Hematopoietic multipotent progenitor cell treated with erythropoietin and hydrocortisone succinate and interleukin-3 and kit ligand, for 4 days (in vitro differentiated cells): ENCODE measurements at places on chromosomes 7 and 10.

DNA sequence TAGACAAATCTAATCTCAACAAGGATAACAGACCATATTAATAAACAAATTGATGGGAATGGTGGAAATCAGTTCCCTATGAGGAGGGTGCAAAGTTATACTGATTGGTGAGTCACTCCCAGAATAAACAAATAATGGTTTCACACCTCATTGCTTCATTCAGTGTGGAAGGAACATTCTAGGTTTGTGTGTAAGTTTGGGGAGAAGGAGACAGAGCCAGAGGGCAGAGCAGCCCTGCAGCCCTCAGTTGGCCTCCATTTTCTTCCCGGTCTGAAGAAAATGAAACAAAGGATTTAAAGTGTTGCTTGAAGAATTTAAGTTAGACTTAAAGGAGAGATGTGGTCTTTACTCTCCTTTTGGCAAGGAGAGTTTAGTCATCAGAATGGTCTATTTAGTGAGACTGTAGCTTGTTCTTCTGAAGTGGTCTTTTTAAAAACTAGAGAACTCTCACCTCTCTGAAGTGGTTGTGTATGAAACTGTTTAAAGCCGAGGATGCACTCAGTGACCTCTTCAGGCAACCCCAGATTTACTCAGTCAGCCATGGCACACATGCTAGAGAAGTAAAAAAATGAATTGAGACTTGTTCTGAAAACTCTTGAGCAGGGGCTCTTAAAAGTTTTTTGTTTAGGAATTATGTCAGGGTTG is 27.2 kb downstream of the IKZF1 start:
- no peak for DNase-seq

- DNase-seq: no peak
Observed at GRCh38 chr10:6881987-6882386, 301.9 kb upstream of the PRKCQ start.

DNA sequence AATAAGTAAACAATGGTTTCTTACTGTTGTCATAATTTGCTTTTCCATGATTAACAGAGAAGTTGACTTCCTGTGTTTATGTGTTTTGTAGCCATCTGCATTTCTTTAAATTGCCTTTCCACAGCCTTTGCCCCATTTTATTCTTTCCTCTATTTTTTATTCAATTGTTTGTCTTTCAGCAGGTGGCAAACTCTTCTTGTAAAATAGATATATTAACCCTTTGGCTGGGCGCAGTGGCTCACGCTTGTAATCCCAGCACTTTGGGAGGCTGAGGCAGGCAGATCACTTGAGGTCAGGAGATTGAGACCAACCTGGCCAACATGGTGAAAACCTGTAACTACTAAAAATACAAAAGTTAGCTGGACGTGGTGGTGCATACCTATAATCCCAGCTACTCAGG is 50.6 kb upstream of the CAPZA2 start:
- no peak for DNase-seq

GRCh38 chr7:55306331-55306730 is 58.8 kb upstream of the LANCL2 start:
- DNase-seq: no peak

GRCh38 chr7:73832806-73833205 is 2.0 kb downstream of the CLDN4 start:
- DNase-seq: no peak

DNA sequence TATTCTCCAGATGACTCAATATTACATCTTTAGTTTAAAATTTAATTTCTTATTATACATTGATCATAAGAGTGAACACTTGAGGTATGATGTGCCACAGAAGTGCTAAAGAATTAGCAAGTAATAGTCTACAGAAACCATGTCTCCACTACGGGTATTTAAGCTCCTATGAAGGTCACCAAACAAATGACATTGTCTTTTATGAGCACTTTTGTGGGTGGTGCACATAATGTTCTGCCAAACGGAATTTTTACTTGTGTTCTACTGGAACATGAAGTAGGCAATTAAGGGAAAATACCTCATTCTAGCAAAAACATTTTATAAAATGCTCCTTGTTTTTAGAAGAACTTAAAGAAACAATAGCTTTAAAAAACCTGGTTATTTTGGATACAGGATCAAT is 27.4 kb upstream of the CUBN start:
- no peak for DNase-seq

GRCh38 chr10:95260397-95260881 is 30.4 kb downstream of the PDLIM1 start:
- DNase-seq: peak; percentile 30

GRCh38 chr10:85976267-85976793 is 390.3 kb downstream of the GRID1 start:
- no peak for DNase-seq

DNA sequence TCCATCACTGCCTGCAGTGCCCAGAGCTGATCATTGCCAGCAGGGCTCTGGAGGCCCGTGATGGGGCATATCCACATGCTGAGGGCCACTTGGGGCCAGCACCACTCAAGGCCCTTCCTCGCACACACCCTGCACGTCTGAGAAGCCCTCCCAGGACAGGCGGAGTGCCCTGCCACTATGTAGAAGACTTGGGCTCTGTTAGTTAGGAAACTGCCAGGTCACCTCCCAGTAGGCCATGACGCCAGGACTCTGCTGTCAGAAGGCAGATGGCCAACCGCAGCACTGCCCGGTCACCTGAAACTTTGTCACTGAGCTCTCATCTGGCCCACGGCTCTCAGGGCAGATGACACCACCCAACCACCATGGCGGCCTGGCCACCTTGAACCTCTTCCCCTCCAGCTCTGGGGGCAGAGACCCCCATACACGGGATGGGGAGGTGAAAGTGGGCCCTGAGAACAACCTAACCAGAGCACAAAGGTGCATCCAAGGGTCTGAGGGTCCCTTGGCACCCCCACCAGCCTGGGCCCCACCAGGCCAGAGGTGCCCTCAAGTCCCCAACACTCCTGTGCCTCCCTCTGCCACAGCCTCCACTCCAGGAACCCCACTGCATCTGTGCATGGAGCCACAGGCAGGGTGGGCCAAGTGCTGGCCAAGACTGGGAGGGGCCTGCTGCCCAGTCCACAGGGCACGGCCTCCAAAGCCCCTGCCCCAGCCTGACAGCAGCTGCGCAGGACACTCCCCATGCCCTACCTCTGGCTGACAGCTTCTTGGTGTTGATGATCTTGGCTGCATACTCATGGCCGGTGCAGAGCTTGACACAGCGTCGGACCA is 41.8 kb downstream of the CAMK2B start:
- no peak for DNase-seq

DNA sequence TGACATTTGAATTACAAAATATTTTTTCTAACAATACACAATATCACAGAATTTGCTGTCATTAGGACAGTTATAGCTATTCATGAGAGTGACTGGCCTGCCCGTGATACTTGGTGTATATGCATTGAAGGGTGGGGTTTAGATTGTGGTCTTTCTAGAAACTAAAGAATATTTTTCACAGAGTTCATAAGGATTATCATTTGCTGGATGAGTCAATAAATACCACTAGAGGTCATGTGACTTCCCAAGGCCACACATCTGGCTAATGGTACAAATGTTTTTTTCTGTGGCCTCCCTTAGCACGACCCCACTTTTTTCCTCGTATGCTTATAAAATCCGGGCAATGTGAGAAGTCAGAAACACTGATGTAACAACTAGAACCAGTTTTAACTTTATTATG is 5.2 kb downstream of the OPTN start:
- peak; percentile 25 for DNase-seq

DNA sequence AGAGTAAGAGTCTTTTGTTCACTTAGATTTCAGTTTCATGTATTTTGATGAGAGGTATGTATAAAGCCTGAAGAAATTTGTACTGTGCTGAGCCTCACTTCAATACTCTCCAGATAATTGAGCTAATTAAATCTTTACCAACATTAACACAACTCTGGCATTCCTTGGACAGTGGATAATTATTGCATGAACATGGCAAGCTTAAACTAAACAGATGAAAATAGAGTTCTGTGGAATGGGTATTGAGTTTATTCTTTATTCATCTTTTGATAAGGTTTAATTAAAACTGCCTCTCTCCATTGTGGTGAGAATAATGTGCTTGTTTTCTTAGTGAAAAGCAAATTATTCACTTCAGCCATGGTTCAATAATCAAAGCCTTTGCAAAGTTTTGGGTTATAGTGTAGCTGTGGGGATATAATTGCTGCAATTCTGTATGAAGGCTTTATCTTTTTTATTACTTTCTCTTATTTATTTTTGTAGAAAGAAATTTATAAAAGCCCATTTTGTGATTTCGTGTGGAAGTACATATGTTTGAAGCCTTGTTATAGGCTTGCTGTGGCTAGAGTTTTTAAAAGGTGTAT is 126.4 kb upstream of the FZD1 start:
- no peak for DNase-seq

DNA sequence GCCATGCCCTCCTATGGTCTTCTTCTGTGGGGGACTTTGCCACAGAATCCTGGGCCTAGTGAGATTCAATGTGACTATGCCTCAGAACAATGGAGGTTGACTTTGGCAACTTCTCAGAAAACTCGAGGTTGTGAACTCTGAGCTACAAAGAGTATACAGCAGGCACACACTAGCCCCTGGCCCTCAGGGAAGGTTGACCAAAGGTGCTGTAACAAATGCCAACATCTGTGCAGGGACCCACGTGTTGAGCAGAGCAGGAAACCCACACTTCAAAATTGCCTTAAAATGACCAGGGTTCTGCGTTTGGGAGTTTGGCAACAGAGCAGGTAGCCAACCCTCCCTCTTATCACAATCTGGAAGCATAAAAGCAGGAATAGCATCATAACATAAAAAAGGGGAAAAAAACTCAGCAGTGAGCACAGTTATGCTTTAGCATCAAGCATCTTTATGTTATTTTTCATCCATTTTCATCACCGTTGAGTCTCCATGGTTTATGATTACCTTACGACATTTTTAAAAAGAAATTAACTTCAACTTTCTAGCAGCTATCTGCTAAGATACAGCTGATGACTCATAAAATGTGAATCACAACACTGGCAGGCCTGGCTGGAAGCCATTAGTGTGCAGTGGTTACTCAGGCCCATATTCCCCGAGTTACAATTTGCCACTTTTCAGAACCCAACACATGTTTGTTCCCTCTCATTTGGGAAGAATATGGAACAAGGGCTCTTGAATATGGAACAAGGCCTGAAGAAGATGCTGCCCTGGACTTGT is 11.1 kb downstream of the PRLHR start:
- DNase-seq: no peak

DNA sequence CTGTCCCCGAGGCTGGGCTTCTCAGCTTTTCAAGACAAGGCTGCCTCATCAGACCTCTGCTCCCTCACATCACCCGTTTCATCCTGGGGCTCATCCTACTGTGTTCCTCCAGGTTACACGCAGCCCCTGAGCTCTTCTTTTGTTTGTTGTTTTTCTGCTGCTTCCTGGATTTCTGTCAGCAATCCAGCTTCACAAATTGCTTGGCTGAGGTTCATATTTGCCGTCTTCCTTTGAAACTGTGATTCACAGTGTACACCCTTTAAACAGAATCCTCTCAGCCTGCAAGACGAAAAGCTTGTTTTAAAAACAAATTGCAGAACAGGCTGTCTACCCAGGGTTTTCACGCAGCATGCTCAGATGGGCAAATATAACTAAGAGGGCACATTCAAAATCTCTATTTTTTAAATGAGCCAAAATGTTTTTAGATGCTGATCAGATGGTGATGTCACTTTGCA is 39.1 kb upstream of the PARD3 start:
- no peak for DNase-seq

DNA sequence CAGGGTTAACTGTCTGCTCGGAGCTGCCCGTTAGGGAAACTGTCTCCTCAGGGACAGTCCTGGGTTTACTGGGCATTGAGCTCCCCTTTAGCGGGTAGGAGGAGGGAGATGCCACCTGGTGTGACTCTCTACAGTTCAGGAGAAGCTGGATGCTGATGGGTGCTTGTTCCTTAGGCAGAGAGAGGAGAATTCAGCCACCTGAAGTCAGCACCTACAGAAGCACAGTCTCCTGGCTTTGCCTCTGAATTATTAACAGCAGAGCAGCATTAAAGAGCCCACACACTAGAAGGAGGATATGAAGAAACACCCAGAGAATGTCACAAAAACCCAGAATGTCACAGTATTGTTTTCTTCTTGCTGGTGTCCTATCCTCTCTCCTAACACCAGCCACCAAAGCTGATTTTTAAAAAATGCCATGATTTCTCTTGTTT is 696 bp downstream of the GIMAP4 start:
- no peak for DNase-seq

- DNase-seq: peak; percentile 4
Observed at GRCh38 chr10:57716884-57717283, 550.8 kb downstream of the IPMK start.

DNA sequence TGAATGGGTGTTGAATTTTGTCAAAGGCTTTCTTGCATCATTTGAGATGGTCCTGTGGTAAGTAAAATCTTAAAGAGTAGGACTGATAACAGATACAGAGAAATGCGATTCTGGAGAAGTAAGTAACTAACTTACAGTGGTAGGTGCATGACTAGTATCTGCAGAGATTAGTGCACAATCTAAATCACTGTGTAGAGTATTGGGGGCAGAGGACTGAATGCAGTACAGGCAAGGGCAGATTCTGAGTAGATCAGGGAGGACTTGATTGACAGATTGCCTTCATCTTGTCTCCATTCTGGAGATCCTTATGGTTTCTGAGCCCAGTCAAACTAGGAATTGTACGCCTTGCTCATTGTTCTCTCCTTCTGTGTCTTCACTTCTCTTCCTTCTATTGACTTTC is 736.0 kb downstream of the AUTS2 start:
- DNase-seq: no peak

DNA sequence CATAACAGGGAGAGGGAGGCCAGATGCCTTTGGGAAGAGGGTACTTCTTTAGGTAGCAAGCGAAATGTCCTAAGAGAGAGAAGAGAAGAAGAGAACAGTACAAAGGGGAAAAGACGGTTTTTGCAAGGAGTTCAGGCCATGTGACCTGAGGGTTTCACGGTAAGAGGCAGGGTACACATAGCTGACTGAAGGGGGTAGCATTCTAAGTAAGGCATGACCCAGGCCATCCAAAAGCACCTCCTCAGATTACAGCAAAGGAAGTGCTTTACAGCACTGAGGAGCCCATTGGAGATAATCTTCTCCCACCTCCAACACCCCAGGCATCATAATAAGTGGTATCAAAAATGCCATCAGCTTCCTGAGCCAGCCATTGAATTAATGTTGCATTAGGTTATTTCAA is 258.2 kb upstream of the NPY start:
- DNase-seq: no peak

DNA sequence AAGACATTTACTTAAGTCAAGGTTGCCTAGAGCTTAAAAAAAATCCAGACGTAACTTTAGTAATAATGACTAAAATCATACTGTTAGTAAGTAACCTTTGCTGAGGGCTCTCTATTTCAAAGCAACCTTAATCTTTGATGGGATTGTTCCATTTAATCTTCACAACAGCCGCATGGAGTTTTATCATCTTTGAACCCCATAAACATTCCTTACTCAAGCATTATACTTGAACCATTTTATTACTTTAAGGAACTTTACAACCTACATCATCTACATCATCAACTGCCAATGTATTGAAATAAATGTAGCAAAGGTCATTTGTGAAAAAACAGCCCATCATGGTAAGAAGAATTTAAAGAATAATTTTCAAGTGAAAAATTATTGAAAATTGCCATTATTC is 22.9 kb upstream of the CACNB2 start:
- DNase-seq: no peak

DNA sequence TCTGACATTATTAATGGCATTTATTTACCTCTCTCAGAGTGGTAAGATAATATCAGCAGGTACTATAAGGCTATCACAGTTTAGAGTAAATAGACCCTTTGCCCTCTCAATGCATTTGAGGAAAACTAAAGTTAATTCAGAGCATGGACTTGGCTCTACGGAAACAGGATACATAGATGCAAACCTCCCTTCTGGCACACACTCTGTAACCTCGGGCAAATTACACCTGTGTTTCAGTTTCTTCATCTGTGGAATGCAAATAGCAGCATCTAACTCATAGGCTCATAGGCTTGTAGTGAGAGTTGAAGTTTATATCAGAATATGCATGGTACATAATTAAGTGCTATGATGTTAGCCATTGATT is 5.6 kb downstream of the RAPGEF5 start:
- DNase-seq: no peak
